Diencephalon (tissue), 1 donor: ENCODE measurements at places on chromosomes 3 and 15. TPM values are rescaled to one million over a fixed set of nuclear protein-coding genes. Genes with fewer than 3 reads are reported as not detected.

CILP gene
- 0.23 TPM for total RNA-seq

IQCH gene
- 7.8 TPM for total RNA-seq

PPARG gene
- total RNA-seq, result 3.0 TPM

GABRG3 gene
- 42.9 TPM for total RNA-seq

EPHB1 gene
- 24.2 TPM for total RNA-seq

ZPLD1 gene
- 0.46 TPM for total RNA-seq

CAMK2N2 gene
- total RNA-seq, result 15.0 TPM

UPK1B gene
- total RNA-seq, result not detected

CXCR6 gene
- total RNA-seq, result not detected

GOLGA6B gene
- total RNA-seq, result not detected

SPTBN5 gene
- total RNA-seq, result 0.92 TPM

MKRN3 gene
- 23.8 TPM for total RNA-seq

SENP7 gene
- 75.0 TPM for total RNA-seq

CDV3 gene
- total RNA-seq, result 125 TPM

CDHR4 gene
- 0.23 TPM for total RNA-seq

EFCAB12 gene
- total RNA-seq, result 0.92 TPM

GCSAM gene
- not detected for total RNA-seq

GABRR3 gene
- not detected for total RNA-seq

BCHE gene
- total RNA-seq, result 38.1 TPM

WNT5A gene
- 16.4 TPM for total RNA-seq

ADPRH gene
- total RNA-seq, result 2.3 TPM

CMTM8 gene
- total RNA-seq, result 1.4 TPM
